Activated CD4-positive, alpha-beta T cell treated with anti-CD3 and anti-CD28 coated beads, Interleukin-2, amount 10 ng/mL, durations not matched to agents 24 days and 14 days (primary cell): ENCODE measurements at places on chromosomes 5 and 9. TPM values are rescaled to one million over a fixed set of nuclear protein-coding genes. Genes with fewer than 3 reads are reported as not detected.

GRCh38 chr5:88825584-88826315, 57.2 kb downstream of the MEF2C start:
- DNase-seq: no peak

The CXCL14 gene
- total RNA-seq: not detected in 2 replicates

GRCh38 chr5:173745123-173745522, 128.7 kb upstream of the BOD1 start:
- DNase-seq: no peak

DNA sequence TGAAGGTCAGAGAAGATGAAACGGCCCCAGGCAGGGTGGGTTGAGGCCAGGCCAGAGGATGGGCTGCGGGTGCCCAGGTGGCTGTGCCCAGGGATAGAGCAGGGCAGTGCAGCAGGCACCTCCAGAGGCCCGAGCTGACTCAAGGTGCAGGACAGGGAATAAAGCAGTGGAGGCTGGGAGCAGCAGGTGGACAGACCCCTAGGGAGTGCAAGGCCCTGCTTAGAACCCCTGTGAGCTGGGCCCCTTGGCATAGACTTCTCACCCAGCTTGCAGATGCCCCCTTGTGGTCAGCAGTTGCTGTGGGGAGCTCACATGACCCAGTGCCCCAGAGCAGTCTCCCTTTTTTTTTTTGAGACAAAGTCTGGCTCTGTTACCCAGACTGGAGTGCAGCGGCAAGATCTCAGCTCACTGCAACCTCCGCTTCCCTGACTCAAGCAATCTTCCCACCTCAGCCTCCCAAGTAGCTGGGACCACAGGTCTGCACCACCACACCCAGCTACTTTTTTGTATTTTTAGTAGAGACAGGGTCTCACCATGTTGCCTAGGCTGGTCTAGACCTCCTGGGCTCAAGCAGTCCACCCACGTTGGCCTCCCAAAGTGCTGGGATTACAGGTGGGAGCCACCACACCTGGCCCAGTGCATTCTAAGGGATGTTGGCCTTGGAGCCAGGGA, 118.8 kb downstream of the WNK2 start:
- peak; percentile 85 for DNase-seq

The RMI1 gene
- total RNA-seq: 28.9 and 29.3 TPM in 2 replicates

DNA sequence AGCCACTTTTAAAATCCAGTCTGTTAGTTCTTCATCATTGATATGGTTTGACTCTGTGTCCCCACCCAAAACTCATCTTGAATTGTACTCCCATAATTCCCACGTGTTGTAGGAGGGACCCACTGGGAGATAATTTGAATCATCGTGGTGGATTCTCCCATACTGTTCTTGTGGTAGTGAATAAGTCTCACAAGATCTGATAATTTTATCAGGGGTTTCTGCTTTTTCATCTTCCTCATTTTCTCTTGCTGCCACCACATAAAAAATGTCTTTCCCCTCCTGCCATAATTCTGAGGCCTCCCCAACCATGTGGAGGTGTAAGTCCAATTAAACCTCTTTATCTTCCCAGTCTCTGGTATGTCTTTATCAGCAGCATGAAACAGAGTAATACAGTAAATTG, 26.9 kb upstream of the SH3TC2 start:
- DNase-seq: no peak

- DNase-seq: no peak
Measured at GRCh38 chr5:35753500-35753899, 103.2 kb upstream of the IL7R start.

DNA sequence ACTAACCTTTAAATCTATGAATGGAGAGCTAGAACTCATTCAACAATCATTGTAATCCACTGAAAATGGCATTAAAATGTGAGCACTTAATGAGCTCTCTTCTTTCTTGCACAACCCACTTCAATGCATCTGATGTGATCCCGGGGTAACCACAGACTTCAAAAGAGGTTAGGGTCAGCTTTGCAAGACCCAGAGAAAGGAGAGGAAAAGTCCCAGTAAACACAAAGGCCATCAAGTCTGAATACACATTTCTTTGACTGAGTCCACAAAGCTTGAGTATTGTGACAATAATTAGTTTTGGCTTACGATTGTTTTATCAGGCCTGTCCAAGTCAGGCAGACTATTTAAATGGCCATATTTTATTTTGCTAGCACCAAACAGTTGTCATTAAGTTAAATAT, 148.8 kb upstream of the ZNF608 start:
- no peak for DNase-seq

GRCh38 chr9:77440057-77440456, 208.1 kb downstream of the GNA14 start:
- no peak for DNase-seq

The PCDHB4 gene
- not detected in 2 replicates for total RNA-seq

- no peak for DNase-seq
Measured at GRCh38 chr9:93125331-93125894, 8.6 kb downstream of the NINJ1 start.

- DNase-seq: no peak
Measured at GRCh38 chr5:156019571-156020180, 307.3 kb upstream of the SGCD start.

- no peak for DNase-seq
Measured at GRCh38 chr5:131163276-131164119, 1.6 kb downstream of the HINT1 start.

The SPATA31E1 gene
- not detected in 2 replicates for total RNA-seq

The IQGAP2 gene
- 37.3 and 39.3 TPM in 2 replicates for total RNA-seq

The SLC34A1 gene
- not detected in 2 replicates for total RNA-seq

DNA sequence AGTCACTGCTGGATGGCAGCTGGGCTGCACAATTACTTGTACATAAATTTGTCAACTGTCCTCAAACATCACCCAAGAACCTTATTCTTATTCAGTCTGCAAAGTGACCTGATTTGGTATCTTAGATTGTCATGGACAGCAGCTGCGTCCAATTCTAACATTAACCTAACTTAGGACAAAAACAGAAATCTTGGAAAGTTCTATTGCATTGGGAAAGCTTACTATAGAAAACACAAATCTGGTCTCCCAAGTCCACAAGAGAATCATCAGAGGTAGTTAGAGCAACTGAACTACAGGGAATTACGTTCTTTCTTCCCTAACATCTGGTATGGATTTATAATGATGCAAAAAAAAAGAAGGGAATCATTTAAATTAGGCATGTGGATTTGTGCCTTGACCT, 283.9 kb downstream of the NR2F1-AS1 start:
- no peak for DNase-seq

The FCN2 gene
- not detected in 2 replicates for total RNA-seq

DNA sequence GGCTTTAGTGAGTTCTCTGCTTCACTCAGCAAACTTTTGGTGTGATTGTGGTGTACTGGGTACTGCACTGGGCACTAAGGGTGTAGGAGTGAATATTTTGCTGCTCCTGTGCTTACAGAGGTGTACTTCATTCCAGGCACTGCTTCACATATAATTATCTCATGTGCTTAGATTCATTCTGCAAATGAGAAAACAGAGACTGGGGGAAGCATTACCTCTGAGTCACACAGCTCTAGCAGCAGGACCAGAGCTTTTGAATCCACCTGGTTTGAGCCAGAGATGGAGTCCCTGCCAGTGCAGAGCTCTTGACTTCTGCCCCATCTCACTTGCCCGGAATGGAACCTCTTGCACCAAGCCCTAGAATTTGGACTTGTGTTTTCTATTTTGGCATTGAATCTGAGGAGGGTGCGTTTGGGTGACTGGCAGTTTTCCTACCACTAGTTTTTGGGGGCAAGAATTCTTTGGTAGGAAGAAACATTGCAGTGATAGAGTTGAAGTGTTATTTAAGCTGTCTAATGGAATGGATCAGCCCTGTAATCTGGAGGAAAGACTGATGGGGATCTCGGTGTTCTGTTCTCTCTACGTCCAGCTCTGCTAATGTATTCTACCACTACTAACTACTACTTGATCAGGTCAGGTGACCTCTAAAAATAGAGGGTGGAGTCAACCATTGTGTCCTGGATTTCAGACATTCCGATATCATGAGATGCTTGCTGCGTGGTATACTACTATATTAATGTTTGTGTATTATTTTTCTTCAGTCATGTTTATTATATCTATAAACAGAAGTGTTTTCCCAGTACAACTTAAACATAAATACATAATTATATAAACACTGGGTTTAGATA, 2.5 kb downstream of the ARHGAP26 start:
- DNase-seq: peak; percentile 56

DNA sequence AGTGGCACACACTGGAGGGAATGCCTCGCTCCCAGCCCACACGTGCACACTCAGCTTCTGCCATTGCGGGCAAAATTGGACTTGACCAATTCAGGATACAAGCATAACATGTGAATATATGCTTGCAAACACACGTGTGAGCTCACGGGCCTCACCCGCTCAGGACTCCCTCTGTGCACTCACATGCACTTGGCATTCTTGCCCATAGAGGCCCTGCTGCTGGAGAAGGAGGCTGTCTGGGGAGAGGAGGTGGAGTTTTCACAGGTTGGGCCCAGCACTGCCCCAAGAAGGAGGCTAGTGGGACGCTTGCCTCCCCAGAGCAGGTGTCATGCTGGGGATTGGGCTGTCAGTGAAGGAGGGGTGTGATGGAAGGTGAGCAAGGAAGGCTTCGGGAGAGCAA, 1.7 kb downstream of the MYMK start:
- no peak for DNase-seq

DNA sequence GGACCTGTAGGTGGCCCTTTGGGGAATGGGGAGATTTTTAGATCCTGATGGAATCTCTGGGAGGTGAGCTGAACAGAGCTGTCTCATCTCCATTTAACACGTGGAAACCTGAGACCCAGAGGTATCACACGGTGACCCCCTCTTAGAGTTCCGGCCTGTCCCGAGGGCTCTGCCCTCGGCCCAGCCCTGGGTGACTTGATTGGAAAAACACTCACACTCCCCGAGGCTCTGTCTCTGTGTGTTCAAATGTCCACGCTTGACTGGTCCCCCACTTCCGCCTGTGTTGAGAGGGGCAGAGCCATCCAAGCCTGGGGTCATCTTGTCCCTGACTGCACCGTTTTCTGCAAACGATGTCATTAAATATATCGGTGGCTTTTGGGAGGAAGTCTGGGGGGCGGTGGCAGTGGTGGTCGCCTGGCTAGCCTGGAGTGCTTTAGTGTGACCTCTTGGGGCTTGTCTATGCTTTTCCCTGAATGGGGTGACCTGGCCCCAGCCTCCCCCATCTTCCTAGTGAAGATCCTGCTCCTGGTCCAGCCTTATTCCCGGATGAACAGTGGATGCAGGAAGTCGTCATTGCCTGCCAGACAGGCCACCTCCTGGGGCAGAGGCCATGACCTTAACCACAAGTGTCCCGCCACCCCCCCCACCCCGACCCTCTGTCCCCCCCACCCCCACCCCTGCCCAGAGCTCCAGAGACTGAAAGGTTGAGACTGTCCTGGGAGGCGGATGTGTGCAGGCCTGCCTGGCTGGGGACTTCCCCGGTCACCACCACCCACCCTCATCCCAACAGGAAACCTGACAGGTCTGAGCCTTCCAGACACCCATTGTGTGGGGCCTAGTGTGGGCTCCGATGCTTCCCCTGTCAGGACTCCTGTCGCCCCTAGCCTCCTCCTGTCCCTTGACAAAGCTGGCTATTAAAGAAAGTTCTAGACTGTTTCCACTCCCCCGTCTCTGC, 5.3 kb upstream of the DAB2IP start:
- no peak for DNase-seq

The CTNND2 gene
- not detected in 2 replicates for total RNA-seq

- no peak for DNase-seq
Measured at GRCh38 chr9:21056931-21057330, 20.8 kb downstream of the IFNB1 start.

The HARS1 gene
- 109 and 115 TPM in 2 replicates for total RNA-seq
